ENCODE measurements at places on chromosomes 11 and 22.

- no peak for DNase-seq
Observed at GRCh38 chr22:24965822-24966626, 13.5 kb downstream of the KIAA1671 start.

DNA sequence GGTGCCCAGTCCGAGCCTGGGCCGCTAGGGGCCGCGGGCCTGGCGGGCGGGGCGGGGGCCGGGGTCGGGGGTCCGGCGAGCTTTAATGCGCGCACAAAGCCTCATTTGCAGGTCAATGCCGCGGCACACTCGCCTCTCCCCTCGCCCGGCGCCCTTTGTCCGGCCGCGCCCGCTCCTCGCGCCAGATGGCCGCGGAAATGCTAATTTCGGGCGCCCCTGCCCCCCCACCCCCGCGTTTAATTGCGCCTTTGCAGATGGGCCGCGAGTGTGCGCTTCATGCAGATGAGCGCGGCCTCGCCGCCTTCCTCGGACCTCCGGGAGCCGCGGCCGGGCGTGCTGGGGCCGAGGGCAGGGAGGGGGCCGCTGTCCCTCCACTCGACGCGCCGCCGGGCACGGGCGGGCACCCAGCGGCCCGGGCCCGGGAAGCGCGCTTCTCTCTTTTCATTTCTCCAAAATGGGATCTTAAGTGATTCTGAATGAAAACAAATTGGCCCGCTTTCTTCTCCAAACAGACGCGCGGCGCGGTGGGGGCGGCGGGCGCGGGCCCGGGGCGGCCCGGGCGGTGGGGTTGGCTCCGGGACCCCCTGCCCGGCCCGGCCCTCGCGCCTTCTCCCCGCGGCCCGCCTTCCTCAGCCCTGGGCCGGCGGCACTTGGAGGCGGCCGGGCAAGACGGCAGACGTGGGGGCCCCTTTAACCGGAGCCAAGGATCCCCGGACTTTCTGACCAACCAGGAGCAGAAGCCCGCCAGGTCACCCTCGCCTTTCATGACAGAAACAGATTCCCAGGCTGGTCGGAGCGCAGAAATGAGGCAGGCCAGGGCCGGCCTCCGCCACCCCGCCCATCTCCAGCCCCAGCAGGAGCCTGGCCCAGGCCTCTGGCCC is 22.9 kb downstream of the CDKN1C start:
- no peak for DNase-seq

DNA sequence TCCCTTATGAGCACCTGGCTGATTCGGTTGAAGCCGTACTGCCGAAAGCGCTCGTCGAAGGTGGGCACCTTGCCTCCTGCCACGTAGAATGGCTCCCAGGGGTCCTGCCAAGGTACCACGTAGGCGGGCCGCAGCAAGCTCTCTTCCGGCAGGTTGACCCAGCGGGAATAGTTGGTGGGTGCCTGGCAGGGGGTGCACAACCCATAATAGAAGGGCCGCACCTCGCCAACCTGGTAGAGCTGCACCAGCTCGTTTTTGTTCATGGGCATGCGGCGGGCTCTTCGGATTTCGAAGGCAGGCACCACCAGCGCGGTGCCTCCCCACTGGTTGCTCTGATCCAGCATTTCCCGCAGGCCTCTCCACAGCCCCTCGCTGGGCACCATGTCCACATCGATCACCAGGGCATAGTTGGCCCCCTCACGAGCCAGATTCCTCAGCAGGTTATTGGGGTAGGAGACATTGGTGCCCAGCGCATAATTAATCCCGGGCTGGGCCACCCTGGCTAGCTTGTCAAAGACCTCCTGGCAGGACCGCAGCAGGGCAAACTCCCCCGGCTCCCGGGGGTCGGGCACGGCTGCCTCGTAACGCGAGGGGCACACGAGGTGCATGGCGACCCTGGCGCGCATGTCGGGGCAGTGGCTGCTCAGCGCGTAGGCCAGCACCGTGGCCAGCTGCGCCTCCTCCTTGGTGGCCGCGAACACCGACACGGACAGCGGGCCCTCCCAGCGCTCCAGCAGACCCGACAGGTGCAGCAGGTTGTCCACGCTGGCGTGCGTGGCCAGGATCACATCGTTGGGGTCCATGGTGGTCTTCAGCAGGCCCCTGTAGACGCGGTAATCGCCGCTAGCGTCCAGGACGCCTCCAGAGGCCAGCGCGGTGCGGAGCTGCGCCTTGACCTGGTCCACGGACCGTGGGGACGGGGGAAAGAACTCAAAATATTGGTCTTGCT is 679 bp downstream of the B4GAT1 start:
- no peak for DNase-seq

GRCh38 chr11:86629045-86629706 is 43.2 kb downstream of the ME3 start:
- no peak for DNase-seq

- no peak for DNase-seq
Observed at GRCh38 chr11:85044911-85045310, 582.2 kb downstream of the DLG2 start.

- no peak for DNase-seq
Observed at GRCh38 chr11:37973941-37974340, 1375.9 kb upstream of the RAG2 start.

- DNase-seq: peak; percentile 43
Observed at GRCh38 chr11:64234647-64235379, 429 bp downstream of the VEGFB start.

DNA sequence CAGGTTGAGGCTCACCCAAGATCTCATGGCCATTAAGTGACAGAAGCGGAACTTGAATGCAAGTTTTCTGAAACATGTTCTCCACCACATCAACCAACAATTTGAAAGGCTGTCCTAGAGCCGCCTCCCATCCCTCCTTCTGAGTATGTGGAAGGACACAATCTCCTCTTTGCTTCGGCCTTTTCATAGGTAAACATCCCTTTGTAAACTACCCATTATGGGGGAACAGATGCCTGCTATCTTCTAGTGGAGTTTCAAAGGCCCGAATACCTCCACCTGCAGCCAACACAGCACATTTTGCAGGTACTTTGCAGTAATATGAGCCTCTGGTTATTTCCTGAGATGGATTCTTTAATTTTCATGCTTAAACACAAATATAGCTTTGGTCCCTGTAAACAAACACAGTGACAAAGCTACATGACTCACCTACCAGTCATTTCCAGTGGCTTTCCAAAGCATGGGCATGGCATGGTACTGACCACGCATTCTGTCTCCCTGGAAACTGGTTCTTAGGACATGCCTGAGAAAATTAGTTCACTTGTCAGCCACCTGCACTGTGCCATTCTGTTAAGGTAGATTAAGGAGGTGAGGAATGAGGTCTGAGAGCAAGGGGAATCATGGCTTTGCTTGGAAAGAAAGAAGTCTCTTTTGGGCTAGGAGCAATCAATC is 60.2 kb downstream of the EHF start:
- DNase-seq: no peak

DNA sequence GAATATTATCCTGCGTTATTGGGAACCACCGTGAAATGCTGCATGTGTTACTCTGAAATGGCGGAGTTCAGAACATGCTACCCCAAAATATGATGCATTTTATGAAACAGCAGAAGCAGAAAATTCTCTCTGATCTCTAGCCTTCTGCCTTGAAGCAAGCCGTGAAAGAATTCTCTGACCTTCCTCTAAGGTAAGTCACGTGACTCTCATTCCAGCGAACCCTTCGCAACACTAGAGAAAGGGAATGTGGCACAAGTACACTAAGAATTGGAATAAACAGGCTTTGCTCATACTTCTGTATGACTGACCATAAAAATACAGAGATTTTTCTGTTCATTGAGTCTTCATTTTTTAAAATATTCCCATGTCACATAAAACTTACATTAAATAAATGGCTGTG is 805.6 kb upstream of the LRRC4C start:
- no peak for DNase-seq

DNA sequence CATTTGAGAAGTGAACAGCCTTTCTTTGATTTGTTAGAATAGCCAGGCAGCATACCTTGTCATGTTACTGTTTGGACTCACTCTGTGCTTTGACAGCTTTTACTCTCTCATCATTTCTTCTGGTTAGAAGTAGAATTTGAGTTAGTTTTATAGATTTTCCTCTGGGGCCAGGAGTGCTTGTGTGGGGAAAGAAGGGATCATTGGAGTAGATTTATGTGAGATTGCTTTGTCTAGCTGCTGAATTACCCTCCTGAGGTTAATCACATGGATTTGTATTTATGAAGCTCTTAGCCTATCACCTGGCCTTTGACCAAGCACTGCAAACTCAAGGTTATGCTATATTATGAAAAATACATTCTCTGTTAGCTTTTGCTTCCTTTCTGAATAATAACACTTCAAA is 54.3 kb downstream of the SWAP70 start:
- no peak for DNase-seq

DNA sequence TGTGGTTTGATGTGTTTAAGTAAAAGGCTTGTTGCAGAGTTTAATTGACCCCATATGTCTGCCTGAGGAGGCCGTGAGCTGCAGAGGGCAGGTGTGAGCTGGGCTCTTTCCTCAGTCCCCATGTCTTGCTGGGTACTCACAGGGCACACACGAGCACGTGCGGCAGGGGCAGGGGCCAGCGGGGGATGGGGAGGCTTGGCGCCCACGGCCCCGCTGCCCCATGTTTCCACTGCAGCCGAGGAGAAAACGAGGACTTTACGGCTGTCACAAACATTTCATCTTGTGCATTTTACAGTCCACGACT is 24.7 kb upstream of the CCDC188 start:
- no peak for DNase-seq

- no peak for DNase-seq
Observed at GRCh38 chr11:33454264-33454663, 197.1 kb downstream of the HIPK3 start.

GRCh38 chr11:134503100-134503499 is 91.1 kb upstream of the B3GAT1 start:
- DNase-seq: no peak

- DNase-seq: no peak
Observed at GRCh38 chr11:123268156-123268555, 73.1 kb upstream of the CLMP start.

DNA sequence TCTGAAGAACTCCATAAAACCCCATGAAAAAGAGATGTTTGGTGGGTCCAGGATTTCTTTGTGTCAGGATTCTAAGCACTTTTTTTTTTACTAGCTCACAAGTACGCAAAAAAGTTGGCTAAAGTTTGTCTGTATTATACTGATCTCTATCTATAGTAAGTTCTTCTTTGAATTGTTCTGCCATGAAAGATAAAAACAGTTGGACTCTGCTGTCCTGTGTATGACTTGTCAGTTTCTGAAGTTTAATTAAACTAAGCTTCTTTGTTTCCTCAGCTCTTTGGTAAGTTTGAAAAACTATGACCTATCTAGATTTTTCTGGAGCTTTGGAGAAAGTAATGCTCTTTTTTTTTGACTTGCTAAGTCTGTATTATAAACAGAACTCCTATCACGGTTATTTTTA is 812.2 kb upstream of the LUZP2 start:
- DNase-seq: no peak

DNA sequence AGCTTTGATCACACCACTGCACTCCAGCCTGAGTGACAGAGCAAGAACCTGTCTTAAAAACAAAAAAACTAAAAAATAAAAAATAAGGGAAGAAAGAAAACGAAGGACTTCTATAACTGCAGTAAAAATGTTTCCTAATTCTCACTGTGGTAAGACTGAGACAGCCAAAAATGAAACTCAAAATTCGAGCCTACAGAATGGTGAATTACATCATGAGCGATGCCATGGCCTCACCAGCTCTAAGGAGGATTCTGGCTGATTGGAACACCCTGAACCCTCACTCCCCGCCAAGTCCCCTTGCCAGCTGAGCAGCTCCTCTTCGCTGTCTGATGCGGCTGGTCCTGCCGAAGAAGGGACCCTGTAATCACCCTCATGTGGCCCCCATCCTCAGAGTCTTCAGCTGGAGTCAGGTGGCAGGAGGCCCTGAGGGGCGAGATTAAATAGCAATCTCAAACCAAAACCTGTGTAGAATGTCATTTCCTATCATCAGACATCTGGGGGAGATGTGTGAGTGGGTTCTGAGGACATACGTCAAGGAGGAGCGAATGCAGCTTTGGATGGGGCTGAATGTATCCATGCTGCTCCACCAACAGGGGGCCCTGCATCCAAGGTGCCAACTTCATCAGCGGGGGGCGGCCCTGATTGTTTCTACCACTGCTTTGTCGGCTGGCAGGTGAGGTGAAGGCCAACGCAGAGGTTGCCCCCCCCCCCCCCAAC is 29.2 kb downstream of the PDGFB start:
- peak; percentile 41 for DNase-seq

- no peak for DNase-seq
Observed at GRCh38 chr11:42777776-42778175, 534.0 kb upstream of the API5 start.

DNA sequence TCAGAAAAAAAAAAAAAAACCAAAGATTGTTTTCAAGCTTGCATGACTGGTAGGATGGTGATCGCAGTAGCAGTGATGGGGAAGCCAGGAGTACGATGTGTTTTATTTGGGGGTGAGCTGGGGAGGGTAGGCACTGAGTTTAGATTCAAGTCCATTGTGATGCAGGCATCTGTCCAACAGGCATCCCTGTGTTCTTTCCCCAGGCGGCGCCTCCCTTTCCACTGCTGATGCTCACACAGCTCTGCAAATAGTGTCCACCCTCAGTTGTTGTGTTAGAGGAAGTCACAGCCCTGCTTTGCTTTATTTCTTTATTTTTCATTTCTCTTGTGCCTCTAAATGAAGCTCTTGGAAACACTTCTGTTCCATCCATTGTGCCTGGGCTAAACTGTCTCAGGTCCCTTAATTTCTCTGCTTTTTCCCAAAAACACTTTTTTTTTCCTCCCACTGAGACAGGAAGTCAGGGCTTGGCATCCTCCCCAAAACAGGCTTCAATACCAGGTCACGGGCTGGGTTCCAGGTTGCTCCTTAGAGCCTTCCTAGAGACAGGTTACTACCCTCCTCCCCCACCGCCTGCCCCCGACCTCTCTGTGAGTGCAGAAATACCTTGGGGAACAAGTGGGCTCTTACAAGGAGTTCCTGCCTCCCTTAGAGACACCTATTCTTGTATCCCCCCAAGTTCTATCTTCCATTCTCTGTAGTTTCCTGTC is 38.6 kb upstream of the HSPA8 start:
- no peak for DNase-seq

GRCh38 chr11:87116185-87116584 is 78.5 kb downstream of the TMEM135 start:
- no peak for DNase-seq

DNA sequence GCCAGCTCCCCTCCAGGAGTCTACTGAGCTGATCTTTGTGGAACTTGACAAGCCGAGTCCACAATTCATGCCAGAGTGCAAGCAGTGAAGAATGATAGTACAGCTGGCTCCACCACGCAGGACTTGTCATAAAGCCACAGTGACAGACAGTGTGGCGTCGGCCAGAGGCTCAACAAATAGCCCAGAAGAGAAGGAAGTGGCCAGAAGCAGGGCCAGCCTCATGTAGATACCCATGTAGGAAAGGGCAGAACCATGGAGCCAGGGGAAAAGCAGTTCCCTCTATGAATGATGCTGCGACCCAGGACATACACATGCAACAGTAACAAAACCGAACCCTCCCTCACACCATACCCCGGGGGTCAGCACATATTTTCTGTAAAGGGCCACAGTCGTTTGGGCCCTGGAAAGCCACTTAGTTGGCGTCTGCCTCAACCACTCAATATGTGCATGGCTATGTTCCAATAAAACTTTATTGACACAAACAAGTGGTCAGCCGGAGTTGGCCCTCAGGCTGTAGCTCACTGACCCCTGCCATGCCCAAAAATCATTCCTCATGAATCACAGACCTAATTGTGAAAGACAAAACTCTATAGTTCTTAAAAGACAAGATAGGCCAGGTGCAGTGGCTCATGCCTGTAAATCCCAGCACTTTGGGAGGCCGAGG is 161.4 kb downstream of the BRD1 start:
- DNase-seq: no peak

- no peak for DNase-seq
Observed at GRCh38 chr11:130477586-130478203, 29.2 kb downstream of the ADAMTS15 start.

All from CD4-positive, alpha-beta T cell treated with Interleukin-2 at 100 ng/mL for 4 hours (primary cell).